ENCODE measurements at places on chromosomes 13 and 19. TPM values are rescaled to one million over a fixed set of nuclear protein-coding genes. Genes with fewer than 3 reads are reported as not detected.

- peak; percentile 84 for DNase-seq
- no peaks in the 10 kb centered on the region for H3K27me3 ChIP-seq
- H3K27ac ChIP-seq = peak overlapping the region; percentile 80
- peaks cover 12% of the 10 kb centered on the region for H3K4me1 ChIP-seq
- H3K36me3 ChIP-seq = no peaks in the 10 kb centered on the region
- peak overlapping the region; percentile 74 for H3K4me3 ChIP-seq
Measured at GRCh38 chr19:1400281-1401137, 833 bp downstream of the GAMT start.

- DNase-seq = no peak
- H3K4me1 ChIP-seq = no peaks in the 10 kb centered on the region
- no peaks in the 10 kb centered on the region for H3K36me3 ChIP-seq
- H3K4me3 ChIP-seq = no peak overlapping the region
- H3K27me3 ChIP-seq = no peaks in the 10 kb centered on the region
- no peak overlapping the region for H3K27ac ChIP-seq
Measured at GRCh38 chr13:93378184-93378583, 151.6 kb downstream of the GPC6 start.

DNA sequence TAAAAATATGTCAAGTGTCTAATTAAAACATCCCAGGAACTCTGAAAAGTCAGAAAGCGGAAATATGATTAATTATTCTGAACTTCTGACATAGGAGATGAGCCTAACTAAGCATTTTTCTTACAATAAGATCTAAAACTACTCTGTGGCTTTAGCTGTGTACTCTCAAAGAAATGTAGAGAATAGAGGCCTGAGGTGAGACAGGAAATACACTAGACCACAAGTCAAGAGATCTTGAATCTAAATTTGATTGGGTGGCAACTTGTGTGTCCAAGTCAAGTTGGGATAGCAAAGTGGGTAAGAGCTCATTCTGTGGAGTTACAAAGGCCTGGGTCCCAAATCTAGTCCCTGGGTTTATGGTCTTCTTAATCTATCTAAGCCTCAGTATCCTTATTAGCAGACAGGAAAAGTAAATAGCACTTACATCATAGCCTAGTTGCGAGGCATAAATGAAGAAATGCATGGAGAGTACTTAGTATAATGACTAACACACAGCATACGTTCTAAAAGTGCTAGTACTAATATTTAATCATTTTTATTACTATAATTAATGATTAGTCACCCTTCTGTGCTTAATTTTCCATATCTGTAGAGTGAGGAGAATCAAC is 9.4 kb upstream of the LRRC63 start:
- DNase-seq = no peak
- H3K4me1 ChIP-seq = no peaks in the 10 kb centered on the region
- no peak overlapping the region for H3K4me3 ChIP-seq
- no peaks in the 10 kb centered on the region for H3K36me3 ChIP-seq

- H3K27me3 ChIP-seq = no peaks in the 10 kb centered on the region
- H3K36me3 ChIP-seq = no peaks in the 10 kb centered on the region
- H3K4me3 ChIP-seq = no peak overlapping the region
- DNase-seq = no peak
- H3K27ac ChIP-seq = no peak overlapping the region
Measured at GRCh38 chr13:48859272-48860105, 116.2 kb upstream of the FNDC3A start.

- no peak for DNase-seq
- no peaks in the 10 kb centered on the region for H3K4me1 ChIP-seq
- H3K36me3 ChIP-seq = no peaks in the 10 kb centered on the region
- no peak within 1 kb of the TSS for H3K4me3 ChIP-seq
Measured at GRCh38 chr13:114179087-114179658, at the start of gene CFAP97D2. Gene CFAP97D2, plus strand, starts transcription at chr13:114179257. Its CDS starts 74 bp downstream, at chr13:114179331.

DNA sequence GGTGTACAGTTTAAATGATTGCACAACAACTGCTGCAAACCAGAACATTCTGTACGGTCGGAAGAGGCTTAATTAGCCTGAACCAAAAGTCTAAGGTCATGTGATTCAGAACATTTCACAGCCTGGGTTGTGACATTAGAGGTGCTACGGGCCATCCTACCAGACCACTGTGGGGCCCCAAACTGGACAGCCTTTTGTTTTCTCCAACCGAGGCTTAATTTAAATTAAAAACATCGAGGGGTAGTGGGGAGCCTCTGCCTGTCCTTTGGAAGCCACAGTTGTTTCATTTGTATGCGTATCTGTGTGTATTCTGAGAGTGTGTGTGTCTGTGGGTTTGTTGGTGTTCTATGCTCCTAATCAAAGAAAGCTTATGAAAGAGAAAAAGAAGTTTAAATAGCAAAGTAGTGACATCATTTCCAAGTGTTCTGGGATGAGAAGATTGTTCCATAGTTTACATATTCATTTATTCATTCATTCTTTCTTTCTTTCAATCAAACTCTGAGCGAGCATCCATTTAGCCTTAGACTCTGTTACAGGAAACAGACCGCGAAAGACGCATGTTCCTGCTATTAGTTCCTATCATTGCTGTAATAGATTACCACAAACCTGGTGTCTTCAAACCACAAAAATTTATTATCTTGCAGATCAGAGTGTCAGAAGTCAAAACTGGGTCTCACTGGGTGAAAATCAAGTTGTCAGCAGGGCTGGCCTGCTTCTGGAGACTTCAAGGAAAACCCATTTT is 444.8 kb downstream of the FOXO1 start:
- H3K4me1 ChIP-seq = peaks cover 3% of the 10 kb centered on the region
- DNase-seq = no peak
- no peaks in the 10 kb centered on the region for H3K36me3 ChIP-seq
- H3K27me3 ChIP-seq = no peaks in the 10 kb centered on the region
- H3K27ac ChIP-seq = peak overlapping the region; percentile 50
- H3K4me3 ChIP-seq = no peak overlapping the region

- peak; percentile 77 for DNase-seq
- no peak overlapping the region for H3K27ac ChIP-seq
- H3K4me1 ChIP-seq = peaks cover 34% of the 10 kb centered on the region
- H3K4me3 ChIP-seq = no peak overlapping the region
Measured at GRCh38 chr19:45779231-45780145, 2.8 kb downstream of the DMPK start.

DNA sequence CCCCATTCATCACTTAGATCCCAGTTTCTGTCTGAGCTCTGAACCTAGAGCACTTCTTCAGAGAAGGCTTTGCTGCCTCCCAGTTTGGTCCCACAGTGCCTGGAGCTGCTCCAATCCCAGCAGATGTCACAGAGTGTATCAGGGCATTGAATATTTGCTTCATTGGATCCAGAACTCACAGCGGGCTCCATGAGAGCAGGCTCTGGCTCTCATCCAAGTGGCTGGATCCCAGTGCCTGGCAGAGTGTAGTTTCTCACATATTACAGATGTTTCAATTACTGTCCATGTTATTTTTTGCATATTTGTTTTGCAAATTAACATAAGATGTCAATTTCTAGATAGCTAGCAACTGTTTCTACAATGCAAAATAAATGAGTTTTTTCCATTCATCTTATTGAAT is 50.6 kb downstream of the MYO16 start:
- H3K4me3 ChIP-seq = no peak overlapping the region
- no peaks in the 10 kb centered on the region for H3K27me3 ChIP-seq
- DNase-seq = no peak
- H3K27ac ChIP-seq = no peak overlapping the region
- H3K36me3 ChIP-seq = no peaks in the 10 kb centered on the region

DNA sequence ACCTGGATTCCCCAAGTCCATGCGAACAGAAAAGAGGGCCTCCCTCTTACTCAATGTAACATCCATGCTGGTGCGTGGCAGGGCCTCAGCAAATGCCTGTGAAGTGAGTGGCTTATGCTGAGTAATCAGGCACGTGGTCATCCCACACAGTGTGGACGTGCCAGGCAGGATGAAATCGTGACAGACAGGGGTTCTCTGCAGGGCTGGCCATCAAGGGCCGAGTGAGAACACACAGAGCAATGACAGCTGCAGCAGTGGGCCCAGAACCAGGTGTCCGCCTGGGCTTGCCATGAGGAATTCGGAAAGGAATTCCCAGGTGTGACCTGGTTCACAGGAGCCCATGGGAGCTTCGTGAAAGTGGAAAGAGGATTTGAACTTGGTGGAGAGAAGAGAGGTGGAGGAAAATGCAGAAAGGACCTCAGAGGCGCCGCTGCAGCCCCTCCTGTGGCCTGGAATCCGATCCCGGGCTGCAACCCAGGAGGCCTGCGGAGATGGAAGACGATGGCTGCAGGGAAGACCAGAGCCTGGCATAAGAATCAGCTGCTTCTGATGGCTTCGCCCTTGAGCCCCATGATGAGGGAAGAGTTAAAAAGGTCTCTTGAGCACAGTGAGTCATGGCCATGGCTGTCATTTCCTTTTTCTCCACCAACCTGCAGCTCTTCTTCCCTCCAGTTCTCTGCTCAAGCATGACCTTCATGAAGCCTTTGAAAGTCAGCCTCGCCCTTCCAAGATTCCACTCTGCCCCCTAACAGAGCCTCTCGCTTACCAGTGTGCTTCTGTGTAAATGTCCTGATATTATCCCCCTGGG is 34.6 kb upstream of the SOX1 start:
- H3K27me3 ChIP-seq = no peaks in the 10 kb centered on the region
- H3K27ac ChIP-seq = no peak overlapping the region
- no peak for DNase-seq

GRCh38 chr19:42292042-42292960 is 9.6 kb upstream of the PRR19 start:
- H3K4me3 ChIP-seq = no peak overlapping the region
- no peaks in the 10 kb centered on the region for H3K4me1 ChIP-seq
- no peaks in the 10 kb centered on the region for H3K27me3 ChIP-seq
- DNase-seq = no peak
- peaks cover 21% of the 10 kb centered on the region for H3K36me3 ChIP-seq

DNA sequence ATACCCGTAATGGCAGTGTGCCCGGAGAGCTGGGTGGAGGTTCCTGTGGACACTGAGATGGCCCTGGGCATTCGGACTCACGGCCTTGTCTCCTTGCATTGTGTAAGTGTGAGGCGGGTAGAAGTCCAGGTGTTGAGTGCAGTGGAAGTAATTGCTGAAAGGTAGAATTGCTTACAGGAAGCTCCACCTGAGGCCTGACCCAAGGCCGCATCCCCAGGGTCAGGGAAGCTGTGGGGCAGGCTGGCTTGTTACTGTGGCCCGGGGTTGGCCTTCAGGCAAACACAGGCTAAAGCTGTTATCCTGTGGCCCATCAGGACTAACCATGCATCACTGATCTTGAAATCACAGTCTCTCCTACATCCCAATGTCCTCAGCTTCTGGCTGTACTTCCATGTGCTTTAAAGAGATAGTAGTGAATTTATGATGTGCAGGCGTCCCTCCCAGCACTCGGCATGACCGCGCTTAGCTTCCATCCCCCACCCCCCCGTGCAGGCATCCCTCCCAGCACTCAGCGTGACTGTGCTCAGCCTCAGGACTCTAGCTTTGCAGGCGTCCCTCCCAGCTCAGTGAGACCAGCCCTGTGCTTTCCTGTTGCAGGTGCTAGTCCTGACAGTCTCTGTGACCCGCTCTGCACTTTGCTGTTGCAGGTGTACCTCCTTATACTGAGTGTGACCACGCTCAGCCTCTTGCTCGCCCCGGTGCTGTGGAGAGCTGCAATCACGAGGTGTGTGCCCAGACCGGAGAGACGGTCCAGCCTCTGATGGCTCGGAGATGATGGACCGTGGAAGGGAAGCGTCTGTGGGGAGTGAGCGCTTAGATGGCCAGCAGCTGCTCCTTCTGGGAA is 35.6 kb upstream of the TFDP1 start:
- no peaks in the 10 kb centered on the region for H3K27me3 ChIP-seq
- H3K4me3 ChIP-seq = no peak overlapping the region
- peaks cover 58% of the 10 kb centered on the region for H3K36me3 ChIP-seq
- peaks cover 39% of the 10 kb centered on the region for H3K4me1 ChIP-seq
- no peak overlapping the region for H3K27ac ChIP-seq
- peak; percentile 30 for DNase-seq

- H3K27me3 ChIP-seq = no peaks in the 10 kb centered on the region
- no peaks in the 10 kb centered on the region for H3K4me1 ChIP-seq
- H3K36me3 ChIP-seq = no peaks in the 10 kb centered on the region
- no peak overlapping the region for H3K4me3 ChIP-seq
- no peak for DNase-seq
Measured at GRCh38 chr13:72462726-72463125, 264.7 kb downstream of the MZT1 start.

DNA sequence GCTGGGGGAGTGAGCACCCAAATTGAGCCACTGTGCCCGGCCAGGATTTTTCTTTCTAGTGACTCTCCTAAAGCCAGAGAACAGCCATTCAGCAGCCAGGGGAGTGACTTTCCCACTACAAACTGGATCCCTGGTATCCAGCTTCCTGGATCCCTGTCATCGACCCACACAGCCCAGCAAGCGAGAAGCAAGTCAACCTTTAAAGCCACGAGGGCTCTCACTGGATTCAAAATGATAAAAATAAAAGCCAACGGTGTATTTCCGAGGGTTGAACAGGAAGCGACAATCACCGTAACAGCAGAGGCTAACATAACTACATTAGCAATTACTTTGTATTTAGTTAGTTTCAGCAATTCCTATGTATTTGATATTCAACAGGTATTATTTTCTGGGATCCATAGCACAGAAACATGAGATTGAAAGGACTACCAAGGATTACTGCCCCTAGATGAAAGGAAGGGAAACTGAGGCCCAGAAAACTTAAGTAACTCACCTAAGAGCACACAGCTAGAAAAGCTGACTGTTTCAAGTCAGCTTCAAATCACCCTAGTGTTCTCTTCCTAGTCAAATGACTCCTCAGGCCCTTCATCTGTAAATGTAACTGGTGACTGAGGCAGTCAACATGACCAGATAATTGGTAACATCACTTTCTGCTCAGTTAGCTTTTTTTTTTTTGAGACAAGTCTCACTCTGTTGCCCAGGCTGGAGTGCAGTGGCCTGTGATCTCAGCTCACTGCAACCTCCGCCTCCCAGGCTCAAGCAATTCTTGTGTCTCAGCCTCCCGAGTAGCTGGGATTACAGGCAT is 2.7 kb downstream of the RFX1 start:
- no peaks in the 10 kb centered on the region for H3K36me3 ChIP-seq
- peak overlapping the region; percentile 100 for H3K27ac ChIP-seq
- DNase-seq = peak; percentile 36
- no peaks in the 10 kb centered on the region for H3K27me3 ChIP-seq
- peaks cover 28% of the 10 kb centered on the region for H3K4me1 ChIP-seq
- no peak overlapping the region for H3K4me3 ChIP-seq

GRCh38 chr19:33758541-33759013 is 38.1 kb upstream of the KCTD15 start:
- H3K4me1 ChIP-seq = peaks cover 6% of the 10 kb centered on the region
- no peaks in the 10 kb centered on the region for H3K27me3 ChIP-seq
- no peaks in the 10 kb centered on the region for H3K36me3 ChIP-seq
- no peak overlapping the region for H3K27ac ChIP-seq

- no peak overlapping the region for H3K27ac ChIP-seq
- no peaks in the 10 kb centered on the region for H3K27me3 ChIP-seq
Measured at GRCh38 chr19:5588906-5589676, 21.3 kb upstream of the TINCR start.

Gene RFC3
- 5.7 TPM for total RNA-seq

Gene GIPR
- 0.75 TPM for total RNA-seq

Gene ELL
- total RNA-seq = 17.8 TPM

Gene DNAJB1
- total RNA-seq = 38.2 TPM

Gene LGI4
- total RNA-seq = 10.3 TPM

Gene MBD3L2B
- not detected for total RNA-seq

Gene ZNF559
- total RNA-seq = 12.3 TPM

Gene CTXN1
- 0.22 TPM for total RNA-seq

Gene IZUMO2
- not detected for total RNA-seq

Gene TNNI3
- total RNA-seq = 1,912 TPM
